ENCODE measurements at places on chromosomes 1 and 21.

DNA sequence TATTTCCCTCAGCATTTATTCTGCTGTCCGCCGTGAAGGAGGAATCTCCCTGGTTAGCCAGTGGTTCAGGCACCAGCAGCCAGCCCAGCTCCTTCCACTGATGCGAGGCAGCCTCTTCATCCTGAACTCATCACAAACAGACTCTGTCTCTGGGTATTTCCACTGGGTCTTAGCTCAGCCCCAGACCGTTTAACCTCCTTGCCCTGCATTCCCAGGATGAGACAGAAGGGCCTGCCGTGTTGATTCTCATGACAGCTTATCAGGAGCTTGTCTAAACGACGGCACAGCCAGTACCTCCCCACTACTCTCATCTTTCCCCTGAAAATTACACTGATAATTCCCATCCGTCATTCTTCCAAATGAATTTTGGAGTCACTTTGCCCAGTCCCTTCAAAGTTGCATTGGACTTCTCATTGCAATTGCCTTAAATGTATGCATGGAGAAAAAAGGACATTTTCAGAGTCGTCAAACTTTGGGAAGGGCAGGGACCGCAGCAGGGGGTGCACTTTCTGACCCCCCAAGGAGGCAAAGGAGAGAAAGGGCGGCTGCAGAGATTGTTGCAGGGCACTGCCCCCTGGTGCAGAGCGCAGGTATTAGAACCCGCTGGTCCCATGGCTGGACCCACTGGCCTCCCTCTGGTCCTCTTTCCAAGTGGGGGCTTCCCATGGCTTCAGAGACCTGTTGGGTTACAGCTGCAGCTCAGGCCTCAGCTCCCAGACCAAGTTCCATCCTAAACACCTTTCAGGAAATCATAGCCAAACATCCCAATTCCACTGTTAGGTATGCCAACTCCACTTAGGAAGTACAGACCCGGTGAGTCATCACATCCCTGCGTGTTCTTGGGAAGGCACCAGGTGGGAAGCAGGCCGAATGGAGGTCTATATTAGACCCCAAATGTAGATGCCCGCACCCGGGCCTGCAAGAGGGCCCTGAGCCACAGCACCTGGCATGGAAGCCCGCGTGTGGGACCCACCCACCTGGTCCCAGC lies 3.7 kb upstream of the MEGF6 start:
- DNase-seq: no peak

- no peak for DNase-seq
Observed at GRCh38 chr1:197066719-197067456, at the start of gene F13B. Gene F13B, minus strand, starts transcription at chr1:197067260. Its CDS starts 37 bp downstream, at chr1:197067223.

- DNase-seq: no peak
Observed at GRCh38 chr21:21898801-21899200, 900.6 kb downstream of the NCAM2 start.

DNA sequence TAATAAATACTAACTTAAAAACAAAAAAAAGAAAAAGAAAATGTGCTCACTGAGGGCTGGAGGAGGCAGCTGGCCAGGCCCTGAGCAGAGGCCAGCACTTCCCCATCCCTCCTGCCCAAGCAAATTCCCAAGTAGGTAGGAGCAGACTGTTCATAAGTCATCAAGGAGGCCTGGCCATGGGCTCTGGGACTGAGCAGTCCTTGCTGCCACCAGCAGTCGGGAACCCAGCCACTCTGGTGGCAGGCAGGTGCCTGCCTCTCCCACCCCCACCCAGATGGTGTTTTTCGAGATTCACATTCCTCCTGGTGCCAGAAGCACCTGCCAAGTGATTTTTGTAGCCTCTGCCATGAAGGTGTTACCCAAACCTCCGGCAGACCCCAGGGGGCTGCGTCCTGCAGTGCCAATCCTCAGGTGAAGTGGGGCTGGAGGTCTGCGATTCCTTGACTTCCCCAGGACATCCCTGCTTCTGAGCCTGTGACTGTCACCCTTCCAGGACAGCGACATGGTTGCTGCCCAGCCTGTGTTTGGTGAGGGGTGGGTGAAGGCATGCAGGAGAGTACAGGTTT lies 204.2 kb upstream of the TMEM51 start:
- DNase-seq: no peak

- no peak for DNase-seq
Observed at GRCh38 chr1:208942394-208943130, 641.0 kb upstream of the CAMK1G start.

GRCh38 chr1:156717351-156717750 lies 10.9 kb upstream of the METTL25B start:
- no peak for DNase-seq

- DNase-seq: no peak
Observed at GRCh38 chr1:175530183-175530582, 213.2 kb downstream of the TNR start.
